Left colon (tissue), 2 donors: ENCODE measurements at places on chromosomes 16 and 17.

- peak; percentile 42 for DNase-seq
Observed at GRCh38 chr16:84700446-84701300, 873 bp downstream of the USP10 start.

GRCh38 chr17:46264456-46265198 lies 30.3 kb upstream of the LRRC37A start:
- DNase-seq = no peak

DNA sequence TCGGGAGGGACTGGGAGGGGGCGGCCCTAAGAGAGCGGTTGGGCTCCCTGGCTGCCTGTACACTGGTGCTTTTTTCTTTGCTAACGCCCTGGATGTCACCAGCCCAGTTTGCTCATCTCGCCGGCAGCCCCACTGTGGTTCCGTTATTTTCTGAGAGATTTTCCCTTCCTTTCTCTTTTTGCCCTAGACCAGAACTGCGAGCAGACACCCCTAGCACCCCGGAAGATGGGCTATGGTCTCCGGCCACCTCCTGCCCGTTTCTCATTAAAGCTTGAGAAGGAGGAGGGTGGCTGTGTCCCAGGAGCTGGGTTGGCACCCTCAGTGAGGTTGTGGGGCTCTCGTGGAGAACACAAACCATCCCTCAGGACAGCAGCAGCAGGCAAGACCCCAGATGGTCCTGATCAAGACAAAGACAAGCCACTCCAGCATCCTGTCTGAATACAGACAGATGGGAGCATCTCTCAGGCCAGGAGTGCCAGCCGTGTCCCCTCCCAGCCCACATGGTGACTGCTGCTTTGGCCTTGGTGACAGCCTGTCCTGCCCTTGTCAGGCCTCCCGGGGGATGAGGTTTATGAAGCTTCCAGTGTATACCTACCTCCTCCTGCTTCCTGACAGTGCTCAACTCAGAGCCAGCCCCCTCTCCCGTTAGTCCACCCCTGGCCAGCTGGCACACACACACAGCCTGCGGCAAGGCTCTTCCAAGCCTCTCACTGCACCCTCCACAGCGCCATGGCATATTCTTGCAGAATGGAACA lies 77.2 kb downstream of the KCNJ12 start:
- DNase-seq = no peak

DNA sequence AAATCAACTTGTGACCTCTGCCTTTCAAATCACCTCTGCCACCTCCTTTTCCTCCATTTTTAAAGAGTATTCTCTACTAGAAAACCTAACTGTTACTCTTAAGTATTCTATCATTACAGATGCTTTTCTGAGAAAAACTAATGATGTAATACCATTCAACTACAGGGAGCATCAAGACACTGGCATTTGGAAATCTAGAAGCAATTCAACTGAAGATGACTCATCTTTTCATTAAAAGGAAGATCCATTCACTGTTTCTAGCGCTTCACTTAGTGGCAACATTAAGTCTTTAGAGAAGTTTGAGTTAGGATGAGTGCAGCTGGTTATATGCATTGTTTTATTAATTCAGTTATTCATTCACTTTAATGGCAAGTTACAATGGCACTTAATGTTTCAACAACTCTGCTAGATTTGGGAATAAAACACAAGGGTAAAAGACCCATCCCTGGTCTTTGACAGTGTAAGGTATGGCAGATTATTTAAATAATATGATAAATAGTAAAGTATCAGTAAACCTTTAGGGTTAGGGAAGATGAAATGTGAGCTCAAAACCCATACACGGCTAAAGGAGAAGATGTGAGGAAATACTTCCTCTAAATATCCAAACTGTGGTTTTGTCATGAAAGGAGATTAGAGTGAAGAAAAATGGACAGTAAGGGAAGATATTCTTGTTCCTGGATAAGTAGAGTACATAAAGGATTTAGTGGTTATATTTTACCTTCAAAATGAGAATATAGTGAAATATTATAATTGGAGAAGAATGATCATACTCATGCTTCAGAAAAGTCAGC lies 61.7 kb downstream of the KCNJ2 start:
- no peak for DNase-seq

DNA sequence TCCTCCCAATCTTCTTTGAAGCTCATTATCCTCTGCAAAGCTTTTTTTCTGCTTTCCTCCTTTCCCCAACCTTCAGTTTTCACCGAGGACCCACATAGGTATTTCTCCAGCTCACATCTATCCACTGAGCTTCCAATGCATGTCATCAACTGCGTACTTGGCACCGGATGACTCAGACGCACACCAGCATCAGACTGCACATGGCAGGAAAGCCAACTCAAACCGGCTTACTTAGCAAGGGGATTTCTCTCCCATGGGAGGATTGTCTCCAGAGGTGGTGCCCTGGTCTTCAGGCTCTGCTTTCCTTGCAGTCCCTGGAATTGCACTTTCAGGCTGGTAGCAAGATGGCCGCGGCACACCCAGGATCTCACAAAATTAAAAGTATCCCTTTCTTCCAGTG lies 1.7 kb upstream of the AKTIP start:
- DNase-seq = no peak

DNA sequence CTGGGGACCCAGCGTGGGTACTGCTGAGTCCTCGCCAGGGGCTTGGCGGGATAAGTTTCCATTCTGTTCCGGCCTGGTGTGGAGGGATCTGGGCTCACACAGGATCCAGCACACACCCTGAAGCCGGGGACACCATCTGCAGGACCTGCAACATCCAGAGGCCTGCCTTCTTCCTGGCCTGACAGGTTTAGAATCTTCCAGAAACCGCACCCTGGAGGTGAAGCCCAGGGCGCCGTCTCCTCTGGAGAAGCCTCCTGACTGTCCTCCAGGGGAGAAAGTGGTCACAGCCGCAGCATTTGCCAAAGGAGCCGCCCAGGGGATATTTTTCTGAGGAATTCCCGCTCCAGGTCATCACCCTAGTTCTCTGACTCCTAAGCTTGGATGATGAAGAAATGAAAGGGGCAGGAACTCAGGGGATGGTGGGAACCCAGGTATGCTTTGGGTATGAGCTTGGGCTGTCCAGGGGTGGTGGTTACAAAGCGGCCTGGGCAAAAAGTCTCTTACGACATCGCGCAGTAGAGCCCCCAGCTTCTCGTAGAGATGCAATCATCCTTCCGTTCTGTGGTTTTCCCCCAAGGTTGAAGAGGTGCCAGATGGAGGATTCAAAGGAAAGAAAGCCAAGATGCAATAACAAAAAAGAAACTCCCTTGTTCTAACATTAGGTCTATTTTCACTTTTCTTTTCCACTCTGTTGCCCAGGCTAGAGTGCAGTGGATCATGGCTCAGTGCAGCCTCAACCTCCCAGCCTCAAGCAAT lies 9.1 kb upstream of the CRISPLD2 start:
- DNase-seq = no peak

- DNase-seq = no peak
Observed at GRCh38 chr17:58233543-58233942, 4.8 kb upstream of the LPO start.

DNA sequence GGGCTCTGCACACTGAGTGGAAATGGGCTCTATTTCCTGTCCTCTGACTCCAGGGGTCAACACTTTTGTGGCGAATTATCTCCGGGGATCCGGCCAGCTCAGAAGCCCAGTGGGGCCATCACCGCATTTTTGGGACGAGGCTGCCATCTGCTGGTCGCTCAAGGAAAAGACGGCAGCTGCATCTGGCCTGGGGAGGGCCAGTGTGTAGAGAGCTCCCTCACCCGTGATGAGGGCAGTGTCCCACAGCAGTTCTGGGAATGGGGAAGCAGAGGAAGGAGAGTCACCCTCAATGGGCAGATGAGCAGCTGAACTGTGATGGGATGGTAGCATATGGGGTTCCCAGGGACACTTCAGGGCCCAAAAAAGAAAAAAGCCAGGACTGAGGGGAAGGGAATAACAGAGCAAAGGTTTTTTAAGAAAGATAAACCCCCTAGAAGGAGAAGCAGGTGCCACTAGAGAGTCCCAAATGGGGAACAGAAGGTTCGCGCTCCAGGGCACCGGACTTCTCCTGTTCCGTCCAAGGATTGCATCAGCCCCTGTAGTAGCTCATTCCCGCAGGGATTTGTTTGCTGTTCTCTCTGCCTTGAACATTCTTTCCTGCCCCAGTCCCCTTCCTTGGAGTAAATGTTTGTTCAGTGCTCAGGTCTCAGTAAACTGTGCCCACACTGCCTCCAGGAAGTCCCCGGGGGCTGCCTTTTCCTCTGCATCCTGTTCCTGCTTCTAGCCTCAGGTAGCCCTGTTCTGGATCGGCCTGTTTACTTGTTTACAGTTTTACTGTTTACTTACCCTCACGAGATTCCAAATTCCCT lies 9.3 kb upstream of the ABCC12 start:
- peak; percentile 71 for DNase-seq

DNA sequence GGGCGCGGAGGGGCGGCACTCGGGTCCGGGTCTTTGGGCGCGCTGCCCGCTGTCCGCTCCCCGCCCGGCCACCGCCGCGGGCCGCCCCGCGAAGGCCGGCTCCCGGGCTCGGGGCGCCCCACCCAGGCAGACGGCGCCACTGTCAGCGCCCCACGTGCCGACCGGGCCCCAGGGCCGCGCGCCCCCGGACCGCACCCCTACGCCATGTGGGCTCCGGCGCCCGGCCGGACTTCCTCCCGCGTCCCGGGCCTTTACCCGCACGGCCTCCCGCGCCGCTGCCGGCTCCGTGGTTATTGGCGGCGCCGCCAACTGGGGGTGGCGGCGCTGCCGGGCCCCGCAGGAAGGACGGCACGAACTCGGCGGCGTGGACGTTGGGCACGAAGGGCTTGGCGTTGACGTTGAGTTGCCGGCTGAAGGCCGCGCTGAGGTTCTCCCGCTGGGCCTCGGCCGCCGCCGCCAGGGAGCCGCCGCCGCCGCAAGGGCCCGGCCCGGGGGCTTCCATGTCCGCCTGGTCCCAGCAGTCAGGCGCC lies 577 bp downstream of the GSPT1 start:
- DNase-seq = peak; percentile 66

DNA sequence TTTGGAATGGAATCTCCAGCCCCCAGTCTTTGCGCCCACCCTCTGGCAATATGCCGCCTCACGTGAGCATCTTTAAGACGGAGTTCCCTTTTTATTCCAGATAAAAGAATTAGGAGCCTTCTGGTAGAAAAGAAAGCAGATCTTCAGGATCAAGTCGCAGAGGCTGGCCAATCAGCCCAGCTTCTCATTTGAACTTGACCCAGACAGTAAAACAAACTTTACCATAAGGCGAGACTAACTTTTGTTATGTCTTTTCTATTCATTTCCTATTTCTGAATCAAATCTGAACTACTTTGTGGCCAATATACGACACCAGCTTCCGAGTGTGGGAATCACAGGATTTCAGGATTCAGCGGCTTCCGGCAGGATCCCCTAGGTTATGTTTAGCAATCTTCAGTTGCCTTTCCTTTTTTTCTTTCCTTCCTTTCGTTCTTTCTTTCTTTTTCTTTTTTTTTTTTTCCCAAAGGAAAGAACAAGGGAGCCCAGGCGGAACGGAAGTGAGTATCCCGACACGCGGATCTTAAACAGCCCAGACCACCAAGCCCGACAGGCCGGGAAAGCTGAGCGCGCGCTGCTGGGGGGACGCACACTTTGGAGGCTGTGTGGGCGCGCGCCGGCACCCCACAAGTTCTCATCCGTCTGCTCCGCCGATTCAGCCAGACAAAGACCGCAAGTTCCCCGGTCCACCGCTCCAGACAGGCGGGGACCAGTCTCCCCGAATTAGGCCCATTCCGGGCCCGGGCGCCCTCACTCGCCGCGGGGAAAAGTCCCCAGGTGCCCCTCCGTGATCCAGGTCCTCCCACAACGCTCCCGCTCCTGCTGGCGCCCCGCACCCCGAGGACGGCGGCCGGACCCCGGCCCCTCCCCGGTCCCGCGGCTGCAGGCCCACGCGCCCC lies 633 bp downstream of the TBC1D16 start:
- DNase-seq = peak; percentile 63

GRCh38 chr17:42387661-42388380 lies 421 bp downstream of the STAT3 start:
- DNase-seq = peak; percentile 65

- peak; percentile 93 for DNase-seq
Observed at GRCh38 chr17:1486802-1487695, 5.4 kb downstream of the MYO1C start.

GRCh38 chr17:9287306-9287705 lies 266.0 kb downstream of the NTN1 start:
- DNase-seq = no peak

GRCh38 chr17:78421534-78422266 lies 43.3 kb downstream of the PGS1 start:
- peak; percentile 60 for DNase-seq

DNA sequence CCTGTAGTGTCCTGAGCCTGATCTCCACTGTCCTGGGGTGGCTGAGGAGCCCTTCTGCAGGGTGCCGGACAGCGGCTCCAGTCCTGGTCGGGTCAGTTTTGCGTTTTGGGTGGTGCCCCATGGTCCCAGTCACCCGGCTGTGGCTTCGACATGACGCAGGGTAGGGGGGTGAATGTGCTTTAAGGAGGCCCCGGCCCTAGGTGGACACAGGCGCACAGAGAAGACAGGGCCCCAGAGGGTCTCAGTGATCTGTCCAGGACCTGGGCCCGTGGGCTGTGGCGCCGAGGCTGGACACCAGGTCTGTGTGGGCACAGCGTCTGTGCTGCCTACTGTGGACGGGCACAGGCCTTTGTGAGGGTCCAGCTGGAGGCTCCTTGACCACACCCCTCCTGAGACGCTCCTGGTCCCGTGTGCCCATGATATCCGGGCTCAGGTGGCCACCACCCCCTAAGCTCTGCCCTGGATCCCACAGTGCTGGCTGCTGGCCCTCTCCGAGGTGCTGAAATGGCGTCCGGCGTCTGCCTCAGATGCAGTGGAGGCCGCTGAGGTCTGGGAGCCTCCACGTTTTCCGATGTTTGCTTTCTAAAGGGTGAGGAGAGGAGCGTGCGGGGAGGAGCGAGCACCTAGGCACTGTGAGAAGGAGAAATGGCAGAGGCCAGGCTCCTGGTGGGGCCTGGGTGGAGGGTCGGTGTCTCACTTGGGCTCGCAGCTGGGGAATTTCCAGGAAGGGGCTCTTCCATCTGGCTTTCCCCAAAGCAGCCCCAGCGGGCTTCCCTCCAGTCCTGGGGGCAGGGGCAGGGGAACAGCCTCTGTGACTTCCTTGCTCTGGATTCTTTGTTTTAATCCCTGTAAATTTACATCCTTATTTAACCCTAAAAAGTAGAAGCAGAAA lies 56.1 kb upstream of the ACSF3 start:
- DNase-seq = no peak

GRCh38 chr16:81711657-81712319 lies 67.3 kb upstream of the PLCG2 start:
- no peak for DNase-seq

GRCh38 chr17:32267690-32268205 lies 2.1 kb downstream of the RHBDL3 start:
- DNase-seq = no peak

- no peak for DNase-seq
Observed at GRCh38 chr17:63405741-63406261, 40.3 kb downstream of the CYB561 start.

GRCh38 chr17:81397314-81398175 lies 2.3 kb downstream of the BAHCC1 start:
- no peak for DNase-seq
